ENCODE measurements at places on chromosomes 1 and 21. TPM values are rescaled to one million over a fixed set of nuclear protein-coding genes. Genes with fewer than 3 reads are reported as not detected.

The PLA2G2F gene
- not detected for total RNA-seq

- DNase-seq, result peak; percentile 51
Observed at GRCh38 chr1:150464422-150464826, 22.8 kb upstream of the TARS2 start.

DNA sequence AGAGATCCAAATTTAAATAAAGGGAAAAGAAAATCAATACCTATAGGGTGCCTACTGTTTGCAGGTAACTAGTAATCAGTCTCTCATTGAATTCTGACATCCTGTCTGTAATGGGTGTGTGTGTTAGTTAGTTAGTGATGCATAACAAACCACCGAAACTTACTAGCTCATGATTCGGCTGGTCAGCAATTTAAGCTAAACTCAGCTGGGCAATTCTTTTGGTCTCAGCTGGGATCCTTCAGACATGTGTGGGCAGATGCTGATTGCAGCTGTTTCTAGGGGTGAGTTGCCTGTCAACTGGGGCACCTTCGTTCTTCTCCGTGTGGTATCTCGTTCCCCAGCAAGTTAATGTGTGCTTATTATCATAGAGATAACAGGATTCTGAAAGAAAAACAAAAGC lies 40.2 kb upstream of the ZNF124 start:
- no peak for DNase-seq

DNA sequence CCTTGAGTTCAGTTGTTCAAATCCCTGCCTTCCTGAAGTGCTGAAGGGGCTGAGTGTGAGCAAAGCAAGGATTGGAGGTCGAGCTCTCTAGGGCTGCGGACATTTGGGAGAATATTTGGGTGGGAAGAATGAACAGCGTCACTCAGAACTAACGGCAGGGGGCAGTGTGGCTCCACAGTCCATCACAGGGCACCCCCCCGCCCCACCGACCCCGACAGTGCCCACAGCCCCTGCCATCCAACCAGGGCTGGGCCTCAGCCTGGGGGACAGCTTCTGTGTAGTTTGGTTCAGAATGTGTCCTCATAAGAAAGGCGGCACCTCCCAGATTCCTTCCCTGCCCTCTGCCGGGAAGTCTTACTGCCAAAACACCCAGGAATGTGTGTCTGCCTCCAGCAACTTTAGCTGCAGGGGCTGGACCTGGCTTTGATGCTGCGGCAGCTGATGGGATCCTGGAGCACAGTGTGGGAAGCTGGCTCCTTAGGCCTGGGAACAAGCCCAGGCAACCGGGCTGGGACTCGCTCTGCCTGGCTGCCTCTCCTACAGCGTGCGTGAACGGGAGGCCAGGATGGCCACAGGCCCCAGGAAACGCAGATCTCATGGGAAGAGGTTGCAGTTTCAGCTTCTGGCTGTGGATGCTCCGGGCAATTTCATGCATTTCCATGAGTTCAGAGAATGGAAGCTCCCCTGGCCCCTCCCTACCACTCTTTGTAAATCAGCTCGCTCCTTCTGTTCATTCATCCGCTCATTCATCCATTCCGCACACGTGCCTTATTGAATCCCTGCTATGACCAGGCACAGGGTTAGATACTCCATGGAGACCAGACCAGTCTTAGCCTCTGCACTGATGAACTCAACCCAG lies 104.9 kb upstream of the TMPRSS2 start:
- no peak for DNase-seq

- no peak for DNase-seq
Observed at GRCh38 chr1:88867743-88868521, 23.4 kb downstream of the GTF2B start.

GRCh38 chr1:156704930-156705320 lies 458 bp downstream of the CRABP2 start:
- no peak for DNase-seq

DNA sequence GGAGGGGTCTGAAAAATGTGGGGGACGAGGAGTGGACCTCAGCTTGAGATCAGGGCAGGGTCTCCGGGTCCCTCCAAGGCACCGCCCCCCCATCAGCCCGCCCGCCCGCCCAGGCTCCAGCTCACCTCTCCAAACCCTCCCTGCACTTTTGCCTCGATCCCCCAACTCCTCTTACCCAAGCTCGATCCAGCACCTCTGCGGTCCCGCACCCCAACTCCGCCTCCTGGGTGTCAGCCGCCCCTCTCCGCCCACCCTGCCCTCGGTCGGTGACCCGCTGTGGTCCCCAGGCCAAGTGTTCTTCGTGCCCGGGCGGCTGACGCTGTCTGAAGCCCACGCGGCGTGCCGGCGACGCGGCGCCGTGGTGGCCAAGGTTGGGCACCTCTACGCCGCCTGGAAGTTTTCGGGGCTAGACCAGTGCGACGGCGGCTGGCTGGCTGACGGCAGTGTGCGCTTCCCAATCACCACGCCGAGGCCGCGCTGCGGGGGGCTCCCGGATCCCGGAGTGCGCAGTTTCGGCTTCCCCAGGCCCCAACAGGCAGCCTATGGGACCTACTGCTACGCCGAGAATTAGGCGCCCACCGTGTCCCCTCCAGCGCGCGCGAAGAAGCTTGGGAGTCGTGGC lies 5.7 kb downstream of the HAPLN2 start:
- DNase-seq, result no peak
